Left lung (tissue), 14 donors: ENCODE measurements at places on chromosomes 3 and 15.

DNA sequence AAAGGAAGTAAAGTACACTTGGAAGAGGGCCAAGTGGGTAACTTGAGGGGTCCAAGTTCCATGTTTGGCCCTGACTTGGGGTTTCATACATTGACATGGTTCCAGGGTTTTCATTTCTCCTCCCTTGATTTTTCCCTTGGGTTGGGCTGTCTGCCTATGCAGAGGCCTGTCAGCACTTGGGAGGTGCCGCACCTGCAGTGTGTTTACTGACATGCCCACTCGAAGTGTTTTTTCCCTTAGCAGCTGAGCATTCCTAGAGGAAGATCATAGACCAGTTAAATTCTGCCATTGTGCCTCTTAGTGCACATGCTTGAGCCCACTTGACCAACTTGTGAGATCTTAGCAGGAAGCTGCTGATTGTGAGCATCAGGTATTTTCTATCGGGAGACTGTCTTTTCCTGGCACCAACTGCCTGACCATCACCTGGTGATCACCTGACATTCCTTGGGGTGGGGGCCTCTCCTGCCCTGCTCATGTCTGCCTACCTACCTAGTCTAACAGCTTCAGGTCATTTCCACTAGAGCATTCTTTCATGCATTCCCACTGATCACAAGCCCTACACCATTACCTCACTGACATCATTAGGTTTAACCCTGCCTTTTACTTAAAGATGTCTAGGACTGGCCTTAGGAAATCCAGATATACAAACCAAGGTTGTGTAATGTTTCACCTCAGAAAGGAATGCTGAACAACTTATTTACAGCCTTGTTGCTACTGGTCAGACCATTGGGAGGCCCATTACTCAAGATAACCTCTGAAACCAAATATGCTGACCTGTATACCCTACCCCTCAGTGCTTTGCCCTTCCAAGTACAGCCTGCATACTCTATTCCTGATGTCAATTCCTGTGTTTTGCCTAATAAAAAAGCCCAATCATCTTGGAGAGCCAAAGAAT is 68.3 kb downstream of the CD47 start:
- peak; percentile 39 for DNase-seq

DNA sequence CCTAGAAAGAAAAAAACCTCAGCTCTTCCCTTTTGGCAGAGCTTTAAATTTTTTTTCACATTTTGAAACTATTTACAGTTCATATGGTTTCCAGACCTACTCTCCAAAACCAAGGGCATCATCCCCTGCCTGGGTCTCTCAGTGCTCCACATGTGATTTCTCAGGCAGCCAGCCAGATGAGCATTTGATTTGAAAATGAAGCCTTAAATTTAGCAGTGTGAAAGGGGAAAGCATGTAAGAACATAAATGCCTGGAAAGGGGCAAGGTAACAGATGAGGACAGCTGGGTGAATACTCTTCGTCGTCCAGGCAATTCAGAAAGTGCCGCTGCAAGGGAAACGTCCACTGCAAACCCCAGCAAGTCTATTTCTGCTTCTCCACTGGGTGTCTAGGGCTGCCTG is 94.8 kb downstream of the ATP8B4 start:
- DNase-seq = peak; percentile 76

DNA sequence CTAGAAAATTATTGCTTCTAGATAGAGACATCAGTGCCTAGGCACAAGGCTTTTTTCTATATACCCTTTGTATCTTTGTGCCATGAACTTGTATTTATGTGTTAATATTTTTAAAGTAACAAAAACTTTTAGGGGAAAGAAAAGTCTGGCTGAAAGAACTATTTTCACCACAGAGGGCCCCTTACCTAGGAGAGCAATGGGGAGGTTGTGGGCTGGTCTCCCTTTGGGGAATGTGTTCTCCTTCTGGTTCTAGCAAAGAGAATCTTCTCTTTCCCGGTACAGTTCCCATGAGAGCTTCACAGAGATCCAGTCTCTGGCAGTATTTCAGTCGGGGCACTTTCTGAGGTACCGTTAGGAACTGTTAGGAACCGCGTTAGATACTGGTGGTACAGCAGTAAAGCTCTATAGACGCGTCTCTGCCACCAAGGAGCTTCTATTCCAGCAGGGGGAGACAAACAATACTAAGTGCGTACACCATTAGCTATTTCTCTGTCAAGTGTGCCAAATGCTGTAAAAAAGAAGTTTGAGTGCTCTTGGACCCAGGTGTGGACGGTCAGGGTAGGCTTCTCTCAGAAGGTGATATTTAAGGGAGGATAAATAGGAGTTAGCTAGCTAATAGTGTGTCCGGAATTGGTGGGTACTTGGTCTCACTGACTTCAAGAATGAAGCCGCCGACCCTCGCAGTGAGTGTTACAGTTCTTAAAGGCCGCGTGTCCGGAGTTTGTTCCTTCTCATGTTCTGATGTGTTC is 4.6 kb upstream of the EPB42 start:
- no peak for DNase-seq

DNA sequence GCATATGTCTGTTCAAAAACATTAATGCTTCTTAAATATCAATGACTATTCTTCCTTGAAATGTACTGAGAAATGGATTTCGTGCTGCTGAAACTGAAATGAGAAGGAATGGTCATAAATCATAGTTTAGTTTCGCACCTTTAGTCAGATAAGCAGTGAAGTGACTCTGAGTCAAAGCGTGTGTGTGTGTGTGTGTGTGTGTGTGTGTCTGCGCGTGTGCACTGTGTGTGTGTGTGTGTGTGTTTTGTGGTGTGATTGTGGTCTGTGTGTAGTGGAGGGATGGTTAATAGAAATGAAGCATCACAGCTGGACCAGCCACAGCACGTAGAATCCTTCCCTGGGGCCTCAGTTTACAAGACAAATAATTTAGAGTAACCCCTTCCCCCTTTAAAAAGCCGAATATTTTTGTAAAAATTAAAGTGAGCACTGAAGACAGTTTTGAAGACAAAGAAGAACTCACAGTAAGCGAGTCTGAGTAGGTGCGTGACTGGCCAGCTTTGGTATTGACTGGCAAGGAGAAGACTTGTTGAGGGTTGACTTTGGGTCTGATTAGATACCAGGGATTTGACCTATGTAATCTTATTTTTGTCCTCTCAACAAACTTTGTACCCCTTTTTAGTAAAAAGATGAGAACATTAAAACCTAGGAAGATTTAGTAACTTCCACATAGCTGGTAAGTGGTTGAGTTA is 202.0 kb upstream of the IL12A start:
- no peak for DNase-seq

DNA sequence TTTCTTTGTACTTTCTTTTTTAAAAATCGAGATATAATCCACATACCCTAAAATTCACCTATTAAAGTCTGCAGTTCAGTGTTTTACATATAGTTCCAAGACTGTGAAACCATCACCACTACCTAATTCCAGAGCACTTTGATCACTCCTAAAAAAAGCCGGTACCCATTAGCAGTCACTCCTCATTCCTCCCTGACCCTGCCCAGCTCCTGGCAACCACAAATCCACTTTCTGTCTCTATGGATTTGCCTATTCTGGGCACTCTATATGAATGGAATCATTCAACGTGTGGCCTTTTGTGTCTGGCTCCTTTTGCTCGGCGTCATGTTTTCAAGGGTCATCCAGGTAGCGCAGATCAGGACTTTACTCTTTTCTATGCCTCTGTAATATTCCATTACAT is 17.3 kb downstream of the TRPM1 start:
- DNase-seq = no peak

DNA sequence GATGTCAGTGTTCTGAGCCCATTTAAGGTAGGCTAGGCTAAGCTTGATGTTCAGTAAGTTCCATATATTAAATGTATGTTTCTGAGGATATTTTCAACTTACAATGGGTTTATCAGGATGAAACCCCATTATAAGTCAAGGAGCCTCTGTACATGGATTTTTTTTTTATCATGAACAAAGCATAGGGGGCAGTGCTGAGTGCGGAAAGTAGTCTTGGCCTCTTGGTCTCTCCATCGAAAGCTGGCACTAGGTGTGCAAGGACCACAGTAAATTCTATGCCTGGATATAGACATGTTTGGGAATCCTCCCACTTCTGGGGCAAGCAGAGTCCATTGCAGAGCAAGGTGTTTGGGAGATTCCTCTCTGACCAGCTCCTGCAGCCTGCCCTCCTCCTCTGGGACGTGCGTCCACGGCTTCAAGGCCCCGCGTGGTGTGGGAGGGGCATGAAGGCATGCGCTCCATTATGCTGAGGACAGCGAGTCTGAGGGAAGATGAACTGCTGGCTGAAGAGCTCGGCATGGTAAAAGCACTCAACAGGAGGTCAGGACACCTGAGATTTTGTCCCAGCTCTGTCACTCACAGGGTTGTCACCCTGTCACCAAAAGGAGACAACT is 122.9 kb upstream of the LIPC start:
- no peak for DNase-seq

DNA sequence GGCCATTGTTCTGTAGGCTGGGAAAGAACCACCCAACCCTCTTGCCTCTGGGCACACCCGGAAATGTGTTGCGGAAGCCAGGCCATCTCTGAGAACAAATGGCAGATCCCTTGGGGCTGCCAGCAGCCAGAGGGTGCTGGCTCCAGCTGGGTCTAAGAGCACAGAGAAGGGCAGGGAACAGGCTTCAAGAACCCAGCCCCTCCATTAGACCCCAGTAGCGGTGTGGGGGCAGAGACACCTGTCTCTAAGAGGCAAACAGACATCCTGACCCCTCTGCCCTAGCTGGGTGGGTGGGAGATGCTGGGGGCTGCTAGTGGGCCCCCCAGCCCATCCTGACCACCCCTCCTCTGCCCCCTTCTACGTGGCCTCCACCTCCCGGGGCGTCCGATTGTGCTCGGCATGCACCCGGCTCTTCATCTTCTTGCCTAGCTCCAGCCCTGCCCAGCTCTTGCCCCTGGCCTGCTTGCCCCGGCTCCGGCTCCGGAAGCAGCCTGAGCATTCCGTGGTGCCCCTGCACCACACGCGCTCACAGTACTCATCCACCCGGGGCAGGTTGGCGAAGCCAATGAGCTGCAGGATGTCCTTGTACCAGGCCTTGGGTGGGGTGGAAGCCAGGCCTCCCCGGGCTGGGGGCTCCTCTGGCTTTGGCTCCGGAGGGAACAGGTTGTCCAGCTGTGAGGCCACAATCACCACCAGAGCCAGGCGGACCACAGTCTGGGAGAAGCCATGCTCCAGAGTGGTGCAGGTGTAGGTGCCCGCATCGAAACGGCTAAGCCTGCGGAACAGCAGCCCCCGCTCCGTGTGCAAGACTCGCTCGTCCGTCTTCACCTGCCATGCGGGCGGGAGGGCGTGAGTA is 9.4 kb downstream of the SEMA3G start:
- DNase-seq = peak; percentile 53

GRCh38 chr3:170178651-170179050 is 2.9 kb downstream of the PHC3 start:
- DNase-seq = no peak

DNA sequence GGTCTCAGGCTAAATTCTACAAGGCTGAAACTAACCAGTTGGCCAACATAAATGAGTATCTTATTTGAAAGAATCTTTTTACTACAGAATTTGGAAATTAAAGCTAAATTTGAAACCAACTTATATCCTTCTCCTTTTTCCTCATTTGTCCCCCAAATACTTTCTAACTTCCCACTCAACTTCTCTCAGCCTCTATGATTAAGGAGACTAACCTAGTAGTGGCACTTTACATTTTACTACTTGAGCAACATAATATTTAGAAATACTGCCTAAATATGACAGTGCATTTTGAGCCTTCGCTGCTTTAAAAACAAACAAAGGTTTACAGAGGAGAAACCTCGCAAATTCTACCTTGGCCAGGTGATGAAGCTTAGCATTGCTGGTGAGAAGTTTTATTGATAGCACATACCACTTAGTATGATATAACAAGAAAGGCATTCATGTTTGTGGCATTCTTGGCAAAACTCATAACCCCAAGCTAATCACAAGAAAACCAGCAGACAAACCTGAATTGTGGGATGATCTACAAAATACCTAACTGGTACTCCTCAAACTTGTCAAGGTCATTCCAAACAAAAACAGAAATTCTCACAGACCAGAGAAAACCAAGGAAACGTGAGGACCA is 432.1 kb upstream of the CFAP20DC start:
- DNase-seq = no peak

GRCh38 chr3:133927540-133928066 is 31.9 kb upstream of the RAB6B start:
- no peak for DNase-seq

DNA sequence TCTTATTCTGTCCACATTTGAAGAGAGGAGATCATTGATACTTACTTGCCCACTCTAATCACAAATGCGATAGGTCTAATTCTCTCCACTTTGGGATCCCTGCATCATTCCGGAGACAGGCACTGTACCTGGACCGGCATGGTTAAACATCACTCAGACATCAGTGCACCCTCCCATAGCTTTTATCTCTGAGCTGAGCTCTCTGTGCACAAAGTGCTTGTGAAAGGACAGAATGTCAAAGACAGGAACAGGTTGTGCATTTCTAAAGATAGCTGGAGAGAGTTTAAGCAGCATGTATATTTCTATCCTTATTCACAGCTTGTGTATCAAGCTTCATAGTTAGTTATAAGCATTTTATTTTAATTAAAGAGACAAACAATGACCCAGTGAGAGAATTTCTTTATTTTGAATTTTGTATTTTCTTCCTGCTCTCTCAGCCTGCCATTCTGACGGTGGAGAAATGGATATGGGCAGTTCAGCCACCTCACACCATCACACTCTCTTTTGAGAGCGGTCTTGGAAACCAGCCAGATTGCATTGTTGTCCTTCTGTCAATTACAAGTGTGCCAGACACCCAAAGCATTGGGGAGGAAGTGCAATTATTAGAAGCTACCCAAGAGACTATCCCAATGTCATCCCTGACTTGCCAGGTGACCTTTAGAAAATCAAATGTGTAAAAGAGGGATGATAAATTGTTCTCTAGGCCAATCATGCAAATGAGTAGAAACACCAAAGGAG is 65.2 kb upstream of the CHL1 start:
- DNase-seq = no peak

GRCh38 chr15:25787381-25787780 is 75.7 kb downstream of the ATP10A start:
- DNase-seq = no peak

GRCh38 chr15:76151599-76151974 is 91.8 kb downstream of the TMEM266 start:
- DNase-seq = no peak

GRCh38 chr3:172987273-172987672 is 153.8 kb downstream of the SPATA16 start:
- DNase-seq = no peak

DNA sequence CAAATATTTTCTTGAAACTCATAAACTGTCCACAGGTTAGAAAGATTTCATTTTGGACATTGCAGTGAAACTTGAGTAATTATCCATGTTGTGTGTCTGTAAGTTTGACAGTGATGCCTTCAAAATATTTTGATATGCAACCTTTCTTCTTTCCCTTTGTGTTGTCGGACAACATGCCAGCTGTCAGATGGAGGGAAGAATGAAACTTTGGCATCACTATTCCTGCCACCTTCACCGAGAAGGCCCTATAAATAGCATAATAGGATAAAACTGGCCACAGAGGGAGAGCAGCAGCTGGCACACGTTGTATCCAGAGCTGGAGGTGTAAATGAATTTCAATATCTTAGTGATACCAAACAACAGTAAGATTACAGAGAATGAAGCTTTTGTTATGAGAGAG is 436.7 kb upstream of the CFAP20DC start:
- DNase-seq = no peak
